NCI-H2227 treated with DMSO at 0.1 percent for 48 hours (cell line): ENCODE measurements at places on chromosomes 5 and 9.

DNA sequence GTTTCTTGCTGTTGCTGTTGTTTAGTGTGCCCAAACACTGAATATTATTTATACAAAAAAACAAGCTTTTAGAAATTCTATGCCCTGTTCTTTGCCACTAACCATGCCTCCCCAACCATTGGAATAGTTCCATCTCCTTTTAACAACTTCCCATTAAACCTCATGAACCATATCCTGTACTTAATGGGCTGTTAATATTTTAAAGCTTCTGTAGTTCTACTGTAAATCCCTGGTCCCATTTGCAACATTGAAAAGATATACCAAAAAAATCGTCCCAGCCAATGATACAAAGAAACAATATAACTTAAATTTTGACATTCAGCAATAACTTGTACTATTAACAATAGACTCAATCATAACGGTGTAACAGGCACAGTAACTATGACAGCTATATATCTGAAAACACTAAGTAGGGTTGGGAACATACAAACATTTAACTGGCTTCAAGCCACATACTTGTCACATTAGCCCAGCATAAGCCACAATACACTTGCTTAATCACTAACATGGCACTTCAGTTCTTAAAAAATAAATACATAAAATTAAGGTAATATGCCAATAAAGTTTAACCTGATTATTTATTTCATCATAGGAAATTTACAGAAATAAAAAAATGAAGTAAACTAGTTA is 86.1 kb downstream of the ADAMTS6 start:
- DNase-seq = no peak

GRCh38 chr5:181223058-181223728 is at the start of gene TRIM41:
TRIM41 (plus strand) TSS chr5:181223281; CDS start chr5:181224000, 719 bp downstream.
- DNase-seq = no peak

GRCh38 chr5:111530298-111530740 is 18.0 kb upstream of the STARD4 start:
- DNase-seq = no peak

DNA sequence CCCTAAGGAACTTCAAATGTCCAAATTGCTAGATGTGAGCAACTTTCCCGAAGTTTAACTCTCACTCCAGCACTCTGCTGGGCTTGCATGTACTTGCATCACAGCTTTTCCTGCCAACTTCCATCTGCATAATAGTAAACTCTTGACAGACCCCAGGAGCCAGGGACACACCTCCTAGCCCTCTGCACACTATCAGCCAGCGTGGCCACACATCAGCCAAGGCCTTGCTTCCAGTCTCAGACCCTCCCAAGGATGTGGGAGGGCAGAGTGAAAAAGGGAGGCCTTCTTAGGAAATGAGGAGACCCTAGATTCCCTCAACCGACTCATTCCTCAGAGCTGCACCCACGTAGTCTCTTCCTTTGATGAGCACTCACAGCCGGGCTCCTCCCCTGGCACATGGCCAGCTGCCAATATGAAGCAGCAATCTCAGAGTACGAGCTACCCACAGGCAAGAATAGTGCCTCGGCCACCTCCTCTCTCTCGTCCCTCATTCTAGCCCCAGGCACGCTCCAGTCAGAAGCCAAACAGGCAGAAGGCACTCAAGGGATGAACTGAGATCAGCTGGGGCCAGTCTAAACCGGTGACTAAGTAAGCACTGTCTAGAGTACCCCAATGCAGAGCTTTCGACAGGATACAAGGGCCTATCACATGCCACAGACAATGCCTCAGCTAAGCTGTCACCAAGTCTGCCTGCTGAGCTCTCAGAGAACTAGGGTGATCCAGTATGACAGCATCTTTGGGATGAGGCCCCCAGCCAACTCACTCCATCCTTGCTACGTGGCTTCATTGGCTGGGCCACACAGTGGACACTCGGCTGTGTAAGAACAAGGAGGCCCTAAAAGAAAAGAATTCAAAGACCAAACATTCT is 2.3 kb downstream of the P4HA2 start:
- DNase-seq = peak; percentile 20

DNA sequence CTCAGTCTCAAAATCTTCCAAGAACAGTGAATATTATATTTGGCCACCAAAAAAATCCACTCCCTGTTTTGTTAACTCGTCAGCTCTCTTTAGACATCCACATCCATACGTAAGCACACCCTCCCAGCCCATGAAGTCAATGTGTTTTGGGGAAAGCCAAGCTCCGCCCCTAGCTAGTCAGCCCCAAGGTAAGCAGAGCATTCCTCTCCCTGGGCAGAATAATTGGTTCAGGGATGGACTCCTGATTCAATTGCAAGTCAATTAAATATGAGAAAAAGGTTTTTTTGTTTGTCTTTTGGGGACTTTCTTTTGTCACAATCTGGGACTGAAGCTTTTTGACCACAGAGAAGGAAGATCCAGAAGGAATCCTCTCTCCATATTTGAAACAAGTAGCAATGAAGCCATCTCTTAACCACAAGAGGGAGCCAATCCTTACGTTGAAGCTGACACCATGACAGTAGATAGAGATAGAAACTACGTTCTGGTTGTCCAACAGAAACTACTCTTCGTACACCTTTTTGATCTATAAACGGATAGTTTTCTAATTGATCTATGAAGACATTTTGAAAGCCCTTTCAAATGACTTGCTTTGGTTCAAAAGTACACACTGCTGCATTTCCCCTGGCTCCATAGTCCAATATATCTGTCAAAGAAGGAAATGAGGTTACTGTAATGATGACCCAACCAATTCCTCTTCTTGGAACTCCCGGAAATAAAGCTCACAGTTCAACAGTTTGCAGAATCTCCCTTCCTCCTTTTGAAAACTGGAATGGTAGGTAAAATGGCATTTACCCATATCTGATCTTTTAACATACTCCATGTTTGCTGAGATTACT is 166.4 kb downstream of the TLE1 start:
- DNase-seq = no peak

GRCh38 chr9:98523231-98523901 is 185.4 kb downstream of the GABBR2 start:
- no peak for DNase-seq

- no peak for DNase-seq
Observed at GRCh38 chr9:114038724-114039313, 39.3 kb downstream of the AMBP start.

DNA sequence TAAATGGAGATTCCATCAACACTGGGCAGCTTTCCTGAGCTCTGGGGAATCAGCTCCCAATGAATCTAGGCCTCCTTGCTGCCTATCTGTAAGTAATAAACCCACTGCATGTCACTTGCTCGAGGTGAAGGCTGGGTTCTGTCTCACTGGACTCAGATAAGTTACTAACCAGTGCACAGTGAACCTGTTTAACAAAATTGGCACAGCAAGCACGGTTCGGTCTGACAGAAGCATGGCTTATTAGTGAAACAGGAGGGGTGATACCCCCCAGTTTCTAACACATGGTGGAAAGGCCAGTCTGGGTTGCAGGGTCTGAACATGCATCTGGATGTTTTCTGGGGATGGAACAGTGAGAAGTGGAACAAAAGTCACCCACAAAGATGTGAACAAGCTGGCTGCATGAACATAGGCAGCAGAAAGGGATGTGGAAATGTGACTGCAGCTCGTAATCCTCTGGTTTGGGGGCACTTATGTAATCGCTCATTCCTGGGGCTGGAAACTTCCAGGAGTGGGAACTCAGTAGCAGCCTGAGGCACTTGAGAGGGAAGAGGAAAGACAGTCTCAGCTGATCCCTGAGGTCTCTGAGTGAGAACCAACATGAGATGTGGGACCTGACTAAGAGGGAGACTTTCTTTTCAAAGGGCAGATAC is 37.7 kb downstream of the UGT3A2 start:
- no peak for DNase-seq

DNA sequence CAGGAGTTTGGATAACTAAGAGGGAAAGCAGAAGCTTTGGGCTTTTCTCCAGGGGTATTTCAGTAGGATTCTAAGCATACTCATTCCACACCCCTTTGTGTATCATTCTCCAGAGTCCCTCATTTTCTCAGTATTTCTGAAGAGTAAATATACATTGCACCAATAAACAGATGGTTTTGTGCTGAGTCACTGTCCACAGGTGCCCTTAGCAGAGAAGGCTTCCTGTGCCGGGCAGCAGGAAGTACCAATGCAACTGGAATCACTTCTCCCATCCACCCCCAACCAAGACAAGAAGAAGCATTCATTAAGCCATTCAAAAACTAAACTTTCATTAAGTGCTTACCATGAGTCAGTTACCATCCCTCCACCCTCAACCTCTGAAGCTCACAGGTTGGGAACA is 3.6 kb upstream of the CCNJL start:
- DNase-seq = no peak

DNA sequence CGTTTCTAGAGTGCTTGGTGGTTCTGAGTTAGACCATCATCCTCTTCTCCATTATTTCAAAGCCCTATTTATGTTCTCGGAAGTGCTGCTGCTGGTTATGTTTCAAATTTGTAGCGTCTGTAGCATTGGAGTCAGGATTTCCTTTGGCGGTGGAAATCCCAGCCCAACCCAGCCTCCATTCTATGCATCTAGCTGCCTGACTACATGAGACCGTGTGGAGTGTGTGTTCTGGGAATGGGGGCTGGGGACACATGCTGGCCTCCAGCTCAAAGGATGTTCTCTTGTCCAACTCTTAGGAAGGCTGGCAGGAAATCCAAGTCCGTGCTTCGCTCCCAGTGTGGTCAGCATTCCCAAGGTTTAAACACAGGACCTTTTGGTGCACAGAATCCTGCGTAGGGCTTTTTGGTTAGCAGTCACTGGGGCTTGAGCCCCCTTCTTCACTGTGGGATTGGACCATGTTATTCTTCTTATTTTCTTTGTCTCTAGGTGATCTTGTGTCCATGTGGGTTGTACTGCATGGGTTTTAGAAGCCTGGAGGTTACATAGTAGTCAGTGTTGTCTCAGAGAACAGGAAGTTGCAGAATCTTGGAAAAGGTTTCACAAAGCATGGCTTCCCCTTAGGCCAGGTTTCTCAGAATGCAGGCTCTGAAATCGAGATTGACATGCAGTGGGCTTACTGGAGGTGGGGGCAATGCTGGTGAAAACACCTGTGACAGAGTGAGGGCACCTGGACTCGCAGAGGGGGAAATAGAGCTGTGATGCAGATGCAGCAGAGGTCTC is 132.2 kb downstream of the ARHGAP26 start:
- no peak for DNase-seq

DNA sequence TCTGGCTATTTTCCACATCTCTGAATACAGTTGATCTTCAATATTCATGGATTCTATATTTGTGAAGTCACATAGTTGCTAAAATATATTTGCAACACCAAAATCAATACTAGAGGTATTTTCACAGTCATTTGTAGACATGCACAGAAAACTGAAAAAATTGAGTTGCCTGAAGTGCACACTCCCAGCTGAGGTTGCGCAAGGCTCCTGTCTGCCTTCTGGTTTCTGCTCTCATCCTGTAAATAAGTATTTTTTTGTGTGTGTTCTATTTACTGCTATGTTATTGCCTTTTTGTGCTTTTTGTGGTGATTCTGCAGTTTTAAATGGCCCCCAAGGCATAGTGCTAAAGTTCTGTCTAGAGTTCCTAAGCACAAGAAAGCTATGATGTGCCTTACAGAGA is 371.1 kb upstream of the GRAMD2B start:
- DNase-seq = no peak

GRCh38 chr5:144028636-144029035 is 141.8 kb downstream of the YIPF5 start:
- DNase-seq = no peak

DNA sequence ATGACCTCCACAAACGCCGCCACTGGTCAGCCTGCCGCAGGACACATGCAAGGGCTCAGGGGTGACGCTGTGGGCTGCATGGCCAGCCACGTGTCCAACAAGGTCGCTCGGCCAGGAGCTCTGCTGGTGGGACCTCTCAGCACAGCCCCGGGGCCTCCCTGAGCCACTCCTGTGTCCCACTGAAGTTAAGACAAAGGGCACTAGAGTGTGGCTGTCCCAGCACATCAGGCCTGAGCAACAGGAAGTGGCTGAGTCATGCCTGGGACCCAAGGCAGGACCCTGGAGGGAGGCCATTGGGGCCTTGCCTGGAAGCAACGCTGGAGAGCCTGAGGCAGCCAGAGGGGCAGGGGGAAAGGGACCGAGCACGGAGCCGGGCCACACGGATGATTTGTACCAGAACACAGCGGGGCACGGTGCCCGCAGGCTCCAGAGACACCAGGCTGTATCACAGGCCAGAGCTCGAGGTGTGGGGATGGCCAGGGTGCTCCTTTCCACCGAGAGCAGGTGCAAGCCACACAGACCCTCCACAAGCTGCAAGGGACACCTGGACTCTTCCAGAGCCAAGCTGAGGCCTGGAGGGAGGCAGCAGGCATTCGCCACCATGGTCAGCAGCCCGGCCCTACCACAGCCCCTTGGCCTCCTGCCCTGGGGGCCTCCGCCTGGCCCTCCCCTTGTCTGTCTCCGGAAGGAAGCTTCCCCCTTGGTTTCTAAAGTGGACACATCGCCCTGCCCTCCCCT is 6.5 kb upstream of the TMEM210 start:
- no peak for DNase-seq

DNA sequence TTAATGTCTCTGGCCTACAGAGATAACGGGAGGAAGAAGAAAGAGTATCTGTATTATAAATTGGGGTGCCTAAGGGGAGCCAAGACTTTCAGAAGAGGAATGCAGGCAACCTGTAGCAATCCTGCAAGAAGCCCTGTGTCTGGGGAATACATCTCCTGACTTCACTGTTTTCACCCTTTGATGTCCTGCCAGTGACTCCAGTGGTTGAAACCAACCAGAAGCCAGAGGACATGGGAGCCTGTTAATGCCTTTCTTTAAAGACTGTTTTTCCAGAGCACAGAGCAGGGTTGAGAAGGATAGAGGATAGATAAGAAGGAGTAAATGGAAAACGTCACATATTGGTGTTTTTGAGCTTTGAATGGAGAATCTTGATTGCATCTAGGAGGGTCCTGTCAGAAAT is 151.2 kb downstream of the HACD4 start:
- DNase-seq = no peak

- DNase-seq = no peak
Observed at GRCh38 chr5:96288845-96289185, 144.2 kb downstream of the PCSK1 start.

- DNase-seq = no peak
Observed at GRCh38 chr5:107476783-107477182, 194.0 kb downstream of the EFNA5 start.

- no peak for DNase-seq
Observed at GRCh38 chr5:179864686-179865085, 6.1 kb upstream of the MRNIP start.

GRCh38 chr9:7436754-7437153 is 362.8 kb downstream of the DMAC1 start:
- no peak for DNase-seq

GRCh38 chr5:148458036-148458888 is 74.5 kb downstream of the FBXO38 start:
- no peak for DNase-seq

DNA sequence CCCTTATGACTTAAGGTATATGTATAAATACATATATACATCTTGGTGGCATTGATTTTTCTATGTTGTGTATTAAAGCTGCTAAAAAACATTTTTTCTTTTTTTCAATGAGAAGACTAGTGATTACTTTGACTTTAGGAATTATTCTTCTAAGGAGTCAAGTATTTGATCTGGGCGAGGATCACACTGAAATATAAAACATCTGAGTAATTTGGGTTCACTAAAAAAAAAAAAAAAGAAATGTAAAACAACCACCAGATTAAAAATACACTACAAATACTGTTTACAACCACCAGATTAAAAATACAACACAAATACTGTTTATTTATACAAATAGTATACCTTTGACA is 9.0 kb downstream of the UBAP1 start:
- DNase-seq = no peak
